Kidney glomerular epithelial cell (primary cell): ENCODE measurements at places on chromosomes 3 and 15.

DNA sequence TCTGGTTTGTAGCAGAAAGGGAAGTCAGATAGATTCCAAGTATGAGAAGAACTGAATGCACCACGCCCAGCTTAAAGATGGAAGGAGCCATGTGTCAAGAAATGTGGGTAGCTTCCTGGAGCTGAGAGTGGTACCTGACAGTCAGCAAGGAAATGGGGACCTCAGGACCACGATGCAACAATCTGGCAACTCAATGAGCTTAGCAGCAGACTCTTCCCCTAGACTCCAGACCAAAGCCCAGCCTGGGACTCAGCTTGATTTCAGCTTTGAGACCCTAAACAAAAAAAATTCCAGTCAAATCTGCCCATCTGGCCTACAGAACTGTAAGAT is 24.4 kb downstream of the MIX23 start:
- no peak for DNase-seq

DNA sequence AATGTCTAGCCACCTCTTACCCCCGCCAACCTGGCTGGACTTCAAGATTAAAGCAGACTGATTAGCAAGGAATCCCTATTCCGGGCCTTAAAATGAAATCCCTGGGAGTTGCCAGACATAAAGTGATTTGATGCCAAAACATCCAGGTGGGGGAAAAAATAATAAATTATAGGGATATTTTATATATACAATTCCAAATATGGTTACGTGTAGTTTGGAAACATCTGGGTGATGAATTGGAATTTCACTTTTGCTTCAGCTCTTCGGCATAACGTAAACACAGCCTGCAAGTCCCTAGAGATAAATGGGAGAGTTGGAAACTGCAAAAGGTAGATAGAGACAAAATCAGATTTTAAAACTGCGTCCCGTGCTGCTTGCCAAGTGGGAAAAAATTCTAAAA is 545.5 kb upstream of the MDFIC2 start:
- DNase-seq = no peak

DNA sequence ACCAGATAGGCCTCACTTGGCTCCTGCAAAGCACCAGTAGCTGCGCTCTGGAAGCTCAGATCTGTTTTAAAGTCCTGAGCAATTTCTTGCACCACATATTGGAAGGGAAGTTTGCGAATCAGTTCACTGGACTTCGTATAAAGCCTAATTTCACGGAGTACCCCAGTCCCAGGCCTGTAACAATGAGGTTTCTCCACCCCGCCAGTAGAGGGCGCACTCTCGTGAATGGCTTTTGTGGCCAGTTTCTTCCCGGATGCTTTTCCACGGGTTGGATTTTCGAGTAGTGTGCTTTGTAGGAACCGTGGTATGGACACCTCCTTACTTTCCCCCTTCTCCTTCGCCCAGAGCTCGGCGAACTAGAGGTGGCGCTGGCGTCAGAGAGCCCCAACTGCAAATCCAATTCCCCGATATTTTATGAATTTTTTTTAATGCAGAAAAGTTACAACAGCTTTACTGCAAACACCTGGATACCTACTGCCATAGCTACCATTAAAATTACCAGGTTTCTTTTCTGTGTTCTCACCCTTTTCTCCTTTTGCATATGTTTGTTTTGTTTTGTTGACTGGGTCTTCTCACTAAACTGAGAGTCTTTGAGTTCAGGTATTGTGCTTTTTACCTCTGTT is 13.3 kb downstream of the RARB start:
- DNase-seq = no peak

GRCh38 chr3:141150081-141150830 is 81.4 kb upstream of the PXYLP1 start:
- no peak for DNase-seq

DNA sequence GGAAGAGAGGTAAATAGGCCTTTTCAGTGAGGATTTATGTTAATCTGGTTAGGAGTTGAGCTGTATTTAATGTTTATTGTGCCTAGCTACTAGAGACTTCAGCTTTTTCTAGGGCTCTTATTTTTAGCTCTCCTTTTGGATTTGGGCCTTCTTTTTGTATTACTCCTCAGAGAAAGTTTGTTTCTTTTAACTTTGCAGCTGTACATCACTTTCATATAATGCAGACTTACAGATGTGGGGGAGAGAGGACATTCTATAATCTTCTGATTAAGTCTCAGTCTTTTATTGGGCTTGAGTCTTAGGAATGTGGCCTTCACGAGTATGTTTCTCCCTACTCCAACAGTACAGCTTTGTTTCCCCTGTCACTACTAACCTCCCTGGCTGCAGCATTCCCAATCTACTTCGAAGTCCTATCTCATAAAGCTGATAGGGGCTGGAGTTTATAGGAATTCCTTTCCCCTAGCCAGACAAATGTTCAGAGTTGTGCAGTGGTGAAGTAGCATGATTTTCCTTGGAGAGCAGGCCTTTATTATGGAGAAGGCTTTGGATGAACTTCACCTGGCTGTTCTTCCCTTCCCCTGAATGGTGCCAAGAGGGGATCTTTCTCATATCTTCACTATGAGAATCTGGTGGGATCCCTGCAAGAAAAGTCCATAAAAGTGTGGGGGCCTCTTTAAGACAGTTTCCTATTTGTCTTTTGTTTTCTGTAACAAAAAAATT is 82.2 kb upstream of the CBLB start:
- no peak for DNase-seq

GRCh38 chr15:100049936-100050876 is 291.6 kb downstream of the ADAMTS17 start:
- DNase-seq = no peak

- no peak for DNase-seq
Observed at GRCh38 chr3:170320461-170321121, 36.9 kb upstream of the SKIL start.

DNA sequence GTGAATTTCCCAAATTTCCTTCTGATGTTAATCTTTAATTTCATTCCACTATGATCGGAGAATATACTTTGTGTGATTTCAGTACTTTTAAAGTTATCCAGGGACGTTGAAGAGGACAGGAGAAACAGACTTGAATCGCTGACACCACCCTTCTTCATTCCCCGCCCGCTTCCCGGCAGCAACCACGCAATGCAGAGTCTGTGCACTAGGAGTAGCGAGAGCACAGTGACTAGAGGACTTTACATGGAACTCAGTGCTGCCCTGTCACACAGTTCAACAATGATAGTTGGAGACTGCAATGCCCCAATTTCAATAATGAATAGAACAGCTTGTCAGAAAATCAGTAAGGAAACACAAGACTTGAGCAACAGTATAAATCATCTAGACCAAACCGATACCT is 73.9 kb downstream of the RNF13 start:
- DNase-seq = no peak

DNA sequence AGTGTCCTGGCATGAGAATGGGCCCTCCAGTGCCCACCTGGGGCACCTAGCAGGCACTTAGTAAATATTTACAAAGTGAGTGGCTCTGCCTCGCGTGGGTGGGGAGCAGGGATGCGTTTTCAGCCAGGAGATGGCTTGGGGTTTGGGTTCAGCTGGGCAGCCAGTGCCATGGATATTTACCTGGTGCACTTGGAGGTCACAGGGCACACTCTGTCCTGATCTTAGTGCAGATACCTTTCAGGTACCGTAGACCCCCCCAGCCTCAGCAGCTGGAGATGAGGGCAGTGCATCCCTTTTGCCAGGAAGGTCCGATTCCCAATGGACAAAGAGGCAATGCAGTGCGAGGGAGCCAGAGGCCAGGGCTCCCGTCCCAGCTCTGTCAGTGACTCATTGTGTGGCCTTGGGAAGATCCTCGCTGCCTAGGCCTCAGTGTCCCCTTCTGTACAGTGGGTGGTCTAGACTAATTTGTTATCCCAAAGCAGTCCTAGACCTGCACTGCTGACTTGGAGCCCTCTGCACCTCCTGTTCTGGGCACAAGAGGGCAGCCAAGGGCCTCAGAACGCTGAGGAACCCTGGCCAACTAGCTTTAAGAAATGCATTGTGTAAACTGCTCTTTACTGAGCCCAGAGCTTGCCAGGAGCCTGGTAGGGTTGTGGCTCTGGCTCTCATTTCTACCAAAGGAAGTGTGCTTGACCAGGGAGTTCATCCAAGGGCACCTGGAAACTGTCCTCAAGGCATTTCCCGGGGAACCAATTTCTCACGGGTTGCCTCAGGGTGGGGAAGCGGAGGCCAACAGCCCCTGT is 16.0 kb downstream of the HDAC11 start:
- DNase-seq = peak; percentile 48

GRCh38 chr3:20604659-20605058 is 418.7 kb upstream of the SGO1 start:
- DNase-seq = no peak

- no peak for DNase-seq
Observed at GRCh38 chr15:26888761-26889160, 21.9 kb downstream of the GABRA5 start.

DNA sequence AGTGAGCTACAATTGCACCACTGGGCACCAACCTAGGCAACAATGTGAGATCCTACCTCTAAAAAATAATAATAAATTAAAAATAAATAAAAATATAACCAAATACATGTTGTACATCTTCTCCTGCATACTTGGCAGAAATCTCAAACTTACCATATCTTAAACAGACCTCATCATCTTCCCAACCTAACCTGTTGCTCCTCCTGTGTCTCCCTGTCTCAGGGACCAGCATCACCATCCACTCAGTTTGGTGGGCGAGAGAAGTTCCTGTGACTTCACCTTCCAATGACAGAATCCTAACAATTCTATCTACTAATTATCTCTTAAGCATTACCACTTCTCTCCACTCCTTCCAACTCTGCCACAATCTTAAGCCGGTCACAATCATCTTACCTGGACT is 3.3 kb downstream of the PIK3R4 start:
- no peak for DNase-seq

DNA sequence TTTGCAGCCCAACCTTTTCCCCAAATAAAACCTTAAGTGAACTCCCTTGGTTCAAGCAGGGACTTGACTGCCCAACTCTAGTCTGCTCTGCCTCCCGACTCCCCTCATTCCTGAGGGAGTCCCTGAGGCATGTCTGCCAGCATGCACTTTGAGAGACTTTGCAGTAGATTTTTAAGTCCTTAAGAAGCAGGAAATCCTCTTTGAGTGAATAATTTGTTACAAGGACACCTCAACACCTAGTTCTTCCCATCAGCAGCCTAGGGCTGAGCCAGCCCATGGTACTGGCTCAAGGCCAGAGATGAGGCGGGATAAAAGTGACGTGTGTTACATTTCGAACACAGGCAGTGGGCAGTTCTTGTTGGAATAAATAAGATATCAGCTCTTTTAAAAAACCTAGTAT is 204.3 kb upstream of the SLC2A2 start:
- DNase-seq = no peak

- DNase-seq = no peak
Observed at GRCh38 chr3:933326-933725, 159.5 kb upstream of the CNTN6 start.

GRCh38 chr15:56425276-56425675 is 39.7 kb downstream of the MNS1 start:
- DNase-seq = no peak

DNA sequence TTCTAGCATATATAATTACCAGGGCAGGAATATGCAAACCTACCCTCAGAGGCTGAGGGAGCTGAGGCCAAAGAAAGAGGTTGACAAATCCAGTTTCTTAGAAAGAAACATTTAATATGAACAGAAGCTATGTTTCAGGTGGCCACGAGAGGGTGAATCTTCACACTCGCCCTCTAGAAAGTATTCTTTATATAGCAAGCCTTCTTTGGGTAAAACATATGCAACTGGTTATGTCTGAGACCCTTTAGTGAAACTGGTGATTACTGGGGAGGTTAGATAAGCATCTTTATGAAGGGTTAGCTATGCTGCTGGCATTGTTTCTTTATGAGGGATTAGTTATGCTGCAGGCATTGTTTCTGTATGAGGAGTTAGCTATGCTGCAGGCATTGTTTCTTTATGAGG is 50.7 kb upstream of the GOLGA6L2 start:
- DNase-seq = no peak

GRCh38 chr15:63987796-63988378 is 58.4 kb downstream of the DAPK2 start:
- DNase-seq = no peak

DNA sequence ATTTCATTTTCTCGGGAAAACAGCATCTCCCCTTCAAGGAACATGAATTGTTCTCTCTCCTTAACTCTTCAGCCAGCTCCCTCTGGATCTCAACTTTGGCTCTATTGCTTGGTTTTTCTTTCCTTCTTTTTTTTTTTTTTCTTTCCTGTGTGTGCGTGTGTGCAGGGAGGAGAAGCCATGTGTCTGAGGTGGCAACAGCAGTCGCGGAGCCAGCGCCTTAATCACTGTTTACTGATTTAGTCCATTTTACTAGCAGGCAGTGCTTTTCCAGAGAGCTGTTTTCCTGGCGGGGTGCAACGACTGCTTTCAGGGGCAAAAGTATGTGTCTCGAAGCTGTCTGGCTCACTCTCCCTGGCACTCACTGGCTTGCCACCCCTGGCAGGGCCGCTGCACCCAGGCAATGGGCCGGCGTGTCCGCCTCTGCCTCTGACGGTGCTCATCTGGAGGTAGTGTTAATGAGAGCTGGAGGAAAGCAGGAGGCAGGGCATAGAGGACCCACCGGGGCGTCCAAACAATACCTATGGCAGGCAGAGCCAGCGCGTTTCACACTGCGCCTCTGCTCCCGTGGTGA is 835.4 kb upstream of the NR2F2 start:
- DNase-seq = no peak

GRCh38 chr3:168094580-168094876 is 1.2 kb downstream of the GOLIM4 start:
- no peak for DNase-seq

GRCh38 chr3:68206524-68207117 is 552.2 kb upstream of the SUCLG2 start:
- no peak for DNase-seq

- no peak for DNase-seq
Observed at GRCh38 chr15:78944202-78944625, 632 bp downstream of the CTSH start.

- DNase-seq = no peak
Observed at GRCh38 chr3:179181993-179182551, 33.9 kb downstream of the PIK3CA start.

GRCh38 chr3:15241341-15241740 is 35.3 kb downstream of the CAPN7 start:
- no peak for DNase-seq

DNA sequence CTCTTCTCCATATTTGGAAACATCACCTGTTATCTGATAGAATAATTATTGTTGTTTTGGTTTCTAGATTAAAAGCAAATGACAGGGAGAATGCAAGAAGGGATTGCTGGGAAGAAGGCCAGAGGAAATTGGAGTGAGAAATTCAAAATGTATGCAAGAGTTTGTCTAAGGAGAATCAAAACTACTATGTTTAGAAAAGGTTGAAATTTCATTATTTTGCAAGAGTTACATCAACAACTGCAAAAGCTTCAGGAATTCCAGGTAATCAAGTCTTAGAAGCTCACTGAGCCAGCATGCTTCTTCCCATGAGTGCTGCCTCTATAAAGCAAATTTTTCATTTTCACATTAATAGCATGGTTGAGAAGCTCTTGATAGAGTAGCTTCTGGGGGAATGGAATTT is 177.2 kb upstream of the GBE1 start:
- peak; percentile 1 for DNase-seq

GRCh38 chr3:64837986-64838735 is 150.4 kb upstream of the ADAMTS9 start:
- no peak for DNase-seq

GRCh38 chr3:179603321-179603720 is 1.1 kb downstream of the MRPL47 start:
- no peak for DNase-seq

GRCh38 chr3:141413391-141413790 is 45.1 kb downstream of the ZBTB38 start:
- no peak for DNase-seq
